ENCODE measurements at places on chromosomes 6 and 20.

- no peak for DNase-seq
Measured at GRCh38 chr20:53284256-53284655, 309.4 kb downstream of the ZNF217 start.

DNA sequence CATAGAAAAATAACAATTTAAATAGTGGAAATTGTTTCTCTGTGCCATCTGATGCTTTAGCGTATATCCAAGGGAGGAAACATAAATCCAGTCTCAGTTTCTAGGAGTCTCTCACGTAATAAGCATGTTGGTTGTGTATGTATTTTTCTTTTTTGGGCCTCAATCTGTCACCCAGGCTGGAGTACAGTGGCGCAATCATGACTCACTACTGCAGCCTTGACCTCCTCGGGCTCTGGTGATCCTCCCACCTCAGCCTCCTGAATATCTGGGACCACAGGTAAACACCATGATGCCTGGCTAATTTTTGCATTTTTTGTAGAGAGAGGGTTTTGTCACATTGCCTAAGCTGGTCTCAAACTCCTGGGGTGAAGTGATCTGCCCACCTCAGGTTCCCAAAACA, 78.6 kb upstream of the PLN start:
- DNase-seq: no peak

GRCh38 chr6:120816794-120817193, 517.5 kb downstream of the TBC1D32 start:
- DNase-seq: no peak

DNA sequence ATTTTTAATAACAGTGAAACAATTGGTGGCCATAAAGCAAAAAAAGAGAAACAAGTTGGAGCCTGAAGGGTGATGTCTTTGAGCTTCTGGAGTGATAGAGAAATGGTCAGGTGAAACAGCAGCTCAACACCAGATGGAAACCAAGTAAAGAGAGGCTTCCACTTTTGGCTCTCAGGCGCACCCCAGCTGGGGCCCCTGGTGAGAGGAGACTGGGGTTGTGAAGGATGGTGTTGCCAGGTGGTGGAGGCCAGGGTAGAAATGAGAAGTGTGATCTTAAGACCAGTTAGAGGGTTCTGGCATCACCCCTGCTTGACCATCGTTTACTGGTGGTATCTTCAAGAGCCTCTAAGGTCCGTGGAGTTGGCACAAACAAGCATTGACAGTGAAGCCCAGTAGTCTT, 126.0 kb upstream of the AKIRIN2 start:
- DNase-seq: no peak

DNA sequence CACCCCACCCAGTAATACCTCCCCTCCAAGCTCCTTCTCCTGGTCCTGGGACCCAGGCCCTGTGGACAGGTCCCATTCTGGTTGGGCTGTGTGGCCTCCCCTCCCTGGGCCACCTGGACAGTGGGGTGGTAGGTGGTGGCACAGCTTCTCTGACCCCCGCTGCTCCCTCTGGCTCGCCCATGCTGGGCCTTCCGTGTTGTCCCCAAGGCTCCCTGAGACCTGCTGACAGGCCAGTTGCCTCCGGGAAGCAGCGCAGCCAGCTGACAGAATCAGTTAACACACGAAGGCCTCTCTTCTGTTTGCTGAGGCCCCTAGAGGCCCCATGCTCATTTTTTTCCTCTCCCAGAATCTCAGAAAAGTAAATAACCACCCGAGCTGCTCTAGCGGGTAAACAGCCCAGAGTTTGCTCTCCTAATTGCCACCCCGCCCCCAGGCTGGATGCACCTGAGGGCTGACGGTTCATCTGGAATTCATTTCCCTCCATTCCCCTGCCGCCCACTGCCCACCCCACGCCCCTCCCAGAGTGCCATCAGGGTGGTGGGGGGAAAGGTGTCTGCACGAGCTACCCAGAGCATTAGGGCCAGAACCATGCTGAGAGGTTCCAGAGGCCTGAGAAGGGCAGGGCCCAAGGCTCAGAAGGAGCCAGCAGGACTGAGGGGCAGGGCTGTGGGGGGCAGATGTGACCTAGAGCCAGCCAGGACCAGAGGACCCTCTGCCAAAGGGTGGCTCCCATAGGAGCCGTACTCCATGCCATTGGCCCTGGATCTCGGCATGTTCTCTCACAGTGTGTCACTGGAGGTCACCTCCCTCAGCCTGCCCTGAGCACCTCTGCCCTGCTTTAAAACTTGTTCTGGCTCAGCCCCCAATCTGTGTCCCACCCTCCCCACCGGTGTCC, 157.5 kb downstream of the GRM4 start:
- no peak for DNase-seq

DNA sequence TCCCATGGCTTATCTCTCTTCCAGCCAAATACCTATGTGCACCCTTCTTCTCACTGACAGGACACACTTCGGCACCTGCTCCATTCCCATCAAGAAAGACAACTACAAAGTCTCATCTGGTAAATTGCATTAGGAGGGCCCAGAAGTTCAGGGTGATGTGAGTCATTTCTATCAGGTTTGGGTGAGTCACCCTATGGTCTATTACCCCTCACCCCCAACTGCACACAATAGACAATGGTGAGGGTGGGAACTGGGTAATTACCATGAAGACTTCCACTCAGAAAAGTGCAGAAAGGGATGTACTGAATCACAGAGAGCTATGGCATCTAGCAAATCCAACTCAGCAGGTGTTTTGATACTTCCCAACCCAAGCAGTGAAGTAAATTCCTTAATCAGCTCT, 54.8 kb downstream of the OPN5 start:
- no peak for DNase-seq

GRCh38 chr20:46078954-46079353, 10.8 kb downstream of the NCOA5 start:
- no peak for DNase-seq

- DNase-seq: no peak
Measured at GRCh38 chr6:13841936-13842335, 27.6 kb upstream of the MCUR1 start.

DNA sequence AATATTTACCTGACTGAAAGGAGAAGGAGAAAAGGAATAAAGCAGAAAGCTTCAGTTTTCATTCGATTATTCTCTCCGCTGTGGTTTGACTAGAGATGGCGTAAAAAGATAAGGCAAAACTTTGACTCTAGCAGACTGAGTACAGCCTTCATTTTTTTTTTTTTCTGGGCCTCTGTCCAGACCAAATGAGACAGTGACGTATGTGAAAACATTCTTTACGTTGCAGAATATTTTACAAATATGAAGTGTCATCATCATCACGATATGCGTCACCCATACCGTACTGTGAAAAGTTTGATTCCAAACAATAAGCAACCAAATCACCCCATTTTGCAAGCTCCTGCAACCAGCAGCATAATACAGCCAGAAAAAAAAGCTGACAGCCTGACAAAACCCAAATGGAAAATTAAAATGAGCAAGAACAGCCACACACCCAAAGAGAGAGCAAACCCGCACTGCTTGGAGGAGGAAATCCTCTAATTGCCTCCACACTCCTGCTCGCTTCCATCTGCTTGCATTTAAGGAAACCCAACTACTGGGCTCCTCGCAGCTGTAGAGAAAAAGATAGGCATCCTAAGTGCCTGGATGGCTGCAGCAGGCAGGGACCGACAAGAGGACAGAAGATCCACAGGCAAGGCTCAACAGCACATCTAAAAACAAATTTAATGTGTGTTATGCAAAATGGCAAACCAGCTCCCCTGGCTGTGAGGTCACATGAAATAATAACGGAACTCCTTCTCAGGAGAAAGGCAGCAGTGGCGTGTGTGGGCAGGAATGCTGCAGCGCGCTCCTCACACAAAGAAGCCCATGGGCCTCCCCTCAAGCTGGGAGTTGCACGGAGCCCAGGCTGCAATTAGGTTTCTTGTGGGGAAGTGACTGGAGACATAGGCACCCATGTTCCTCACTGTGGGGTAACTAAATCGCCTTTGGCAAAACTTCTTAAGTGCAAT, 113.1 kb downstream of the FYN start:
- DNase-seq: no peak

DNA sequence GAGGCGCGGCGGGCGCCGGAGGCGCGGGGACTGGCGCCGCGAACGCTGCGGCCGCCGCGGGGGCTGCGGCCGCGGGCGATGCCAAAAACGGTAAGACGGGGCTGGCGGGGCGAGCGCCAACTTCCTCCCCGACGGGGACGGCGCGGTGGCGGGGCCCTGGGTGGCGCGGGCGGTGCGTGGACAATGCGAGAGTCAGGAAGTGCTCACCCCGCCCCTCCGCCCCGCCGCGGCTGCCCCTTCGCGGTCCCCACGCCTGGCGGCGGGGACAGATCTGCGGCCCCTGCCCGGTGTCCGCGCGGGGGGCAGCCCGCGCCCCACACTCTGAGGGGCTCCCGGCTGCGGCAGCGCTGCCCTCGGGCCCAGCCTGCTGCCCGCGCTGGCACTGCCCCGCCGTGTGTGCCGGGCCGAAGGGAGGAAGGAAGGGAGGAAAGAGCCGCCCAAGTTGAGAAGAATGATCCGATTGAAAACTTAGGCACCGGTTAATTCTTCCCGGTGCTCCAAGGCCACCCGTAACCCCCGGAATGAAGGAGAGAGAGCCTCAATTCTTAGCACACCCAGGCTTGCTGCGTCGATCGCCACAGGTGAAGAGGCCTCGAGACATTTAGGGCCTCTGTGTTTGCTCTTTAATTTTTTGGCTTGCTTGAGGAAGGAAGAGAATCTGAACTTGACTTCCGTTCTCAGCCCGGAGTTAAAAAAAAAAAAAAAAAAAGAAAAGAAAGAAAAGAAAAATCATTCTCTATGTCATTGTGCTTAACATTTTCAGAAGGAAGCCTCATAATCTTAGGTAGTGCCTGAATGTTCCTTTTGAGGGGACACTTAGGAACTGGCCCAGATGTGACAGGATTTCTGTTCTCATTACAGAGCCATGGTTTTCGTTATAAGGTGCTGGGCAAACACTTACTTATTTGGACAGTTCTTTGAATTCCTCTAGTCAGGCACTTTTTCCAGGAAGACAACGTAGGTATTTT, 982 bp downstream of the HECA start:
- DNase-seq: peak; percentile 71

GRCh38 chr6:36912030-36912454, 26.3 kb downstream of the C6orf89 start:
- DNase-seq: no peak

DNA sequence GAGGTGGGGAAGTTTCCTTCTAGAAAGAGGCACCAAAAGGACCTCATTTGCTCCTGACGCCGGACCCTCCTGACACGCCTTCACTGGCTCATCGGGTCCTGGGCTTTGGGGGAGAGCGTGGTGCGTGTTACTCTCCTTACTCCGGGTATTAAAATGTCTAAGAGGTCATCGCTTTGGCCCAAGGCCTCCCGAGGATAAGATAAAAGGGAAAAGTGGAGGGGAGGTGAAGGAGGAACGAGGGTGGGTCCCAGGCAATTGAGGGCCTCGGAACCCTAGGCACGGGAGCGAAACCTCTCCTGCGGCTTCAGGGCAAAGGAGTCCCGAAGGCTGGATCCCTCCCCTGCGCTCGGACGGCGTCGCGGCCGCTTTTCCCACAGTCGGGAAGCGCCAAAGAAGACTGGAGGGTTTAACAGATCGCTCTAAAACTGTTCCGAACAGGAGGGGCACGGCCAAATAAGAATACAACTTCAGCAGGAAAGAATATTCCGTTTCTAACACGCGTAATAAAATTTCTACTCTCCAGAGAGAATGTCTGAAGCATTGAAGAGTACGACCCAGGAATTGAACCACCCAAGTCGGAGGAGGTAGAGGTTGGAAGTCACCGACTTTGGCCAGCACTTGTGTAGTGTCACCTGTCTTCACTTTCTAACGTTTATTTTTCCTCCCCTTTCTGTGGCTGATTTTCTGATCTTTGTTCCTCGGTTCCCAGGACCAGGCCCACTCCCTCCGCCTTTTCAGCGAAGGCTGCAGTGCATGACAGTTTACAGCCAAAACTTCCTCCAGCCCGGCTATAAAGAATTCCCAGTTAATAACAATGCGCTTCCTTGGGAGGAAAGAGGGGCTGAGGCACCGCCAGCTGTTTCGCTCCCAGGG, 2.1 kb upstream of the TBXT start:
- no peak for DNase-seq

DNA sequence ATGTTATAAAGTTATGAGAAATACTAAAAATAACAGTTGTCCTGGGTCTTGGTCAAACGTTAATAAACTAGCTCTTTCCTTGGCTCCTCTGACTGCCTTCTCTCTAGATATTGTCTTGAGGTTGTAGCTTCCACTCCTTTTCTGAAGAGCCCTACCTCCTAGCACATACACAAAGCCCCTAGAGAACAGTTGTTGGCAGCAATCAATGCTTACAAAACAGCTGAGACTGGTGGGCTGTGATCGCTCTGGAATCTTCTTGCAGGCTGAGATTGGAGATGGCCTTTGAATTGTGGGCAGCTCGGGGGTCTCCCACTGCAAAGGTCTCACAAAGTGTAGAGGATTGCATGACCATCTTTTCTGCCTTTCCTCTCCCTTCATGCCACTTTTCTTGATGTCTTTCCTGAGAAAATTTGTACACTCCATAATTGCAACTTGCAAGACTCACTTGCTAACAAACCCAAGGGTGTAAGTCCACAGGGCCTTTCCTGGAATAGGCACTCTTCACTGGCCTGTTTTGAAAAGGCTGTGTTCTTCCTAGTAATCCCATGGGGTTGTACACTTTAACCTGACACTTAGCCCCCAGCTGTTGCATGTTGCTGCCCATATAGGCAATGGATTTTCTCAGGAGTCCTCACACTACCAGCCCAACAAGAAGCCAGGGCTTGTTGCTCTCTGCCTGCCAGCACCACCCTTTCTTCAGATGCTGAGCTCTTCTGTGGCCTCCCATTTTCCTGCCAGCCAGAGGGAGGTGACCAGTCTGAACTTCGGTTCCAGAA, 99.9 kb downstream of the TCP11 start:
- no peak for DNase-seq

DNA sequence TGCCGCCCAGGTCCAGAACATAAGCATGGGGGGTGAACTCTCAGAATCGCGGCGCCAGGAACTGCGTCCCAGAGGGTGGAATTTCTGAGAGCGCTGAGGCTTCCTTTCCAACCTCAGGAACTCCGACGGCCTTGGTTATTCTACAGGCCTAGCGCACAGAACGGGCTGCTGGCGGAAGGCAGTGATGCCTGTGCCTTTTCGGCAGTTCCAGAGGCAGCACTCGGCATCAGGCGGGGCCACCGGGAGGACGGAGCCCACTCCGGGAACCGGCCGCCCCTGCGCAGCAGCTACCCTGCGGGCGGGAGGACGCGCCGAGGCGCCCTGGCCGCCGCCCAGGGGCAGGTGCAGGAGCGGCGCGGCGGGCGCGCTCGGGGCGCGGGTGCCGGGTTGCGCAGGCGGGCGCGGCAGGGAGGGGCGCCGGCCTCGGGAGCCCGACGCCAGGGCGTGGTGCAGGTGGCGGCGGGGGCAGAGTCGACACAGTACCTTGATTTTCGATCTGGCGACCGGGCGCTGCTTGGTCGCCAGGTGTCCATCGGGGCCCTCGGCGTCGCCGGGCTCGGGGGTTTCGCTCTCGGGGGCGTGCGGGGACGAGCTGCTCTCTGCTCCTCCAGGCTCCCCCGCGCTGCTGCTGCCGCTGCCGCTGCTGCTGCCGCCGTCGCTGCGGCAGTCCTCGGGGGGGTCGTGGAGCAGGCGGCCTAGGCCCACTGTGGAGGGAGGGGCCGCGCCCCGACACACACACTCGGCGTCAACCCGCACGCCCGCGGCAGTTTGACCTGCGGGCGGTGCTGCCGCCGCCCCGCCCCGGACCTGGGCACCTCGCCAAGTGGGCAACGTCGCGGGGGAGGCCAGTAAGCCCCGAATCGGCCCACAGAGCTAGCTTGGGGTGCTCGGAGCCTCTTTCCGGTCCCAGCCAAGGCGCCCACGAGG, 1.3 kb downstream of the OVOL2 start:
- peak; percentile 65 for DNase-seq

- peak; percentile 84 for DNase-seq
Measured at GRCh38 chr20:49888212-49889000, 26.9 kb downstream of the SPATA2 start.
